ENCODE measurements at places on chromosomes 4 and X. TPM values are rescaled to one million over a fixed set of nuclear protein-coding genes. Genes with fewer than 3 reads are reported as not detected.

Gene CCDC160
- total RNA-seq: 0.12 TPM

Gene RNF212
- 3.4 TPM for total RNA-seq

Gene SERPINA7
- total RNA-seq: not detected

Gene VGLL1
- total RNA-seq: not detected

Gene MAPK10
- 0.50 TPM for total RNA-seq

Gene PRKG2
- total RNA-seq: 0.85 TPM

Gene SMIM43
- 0.49 TPM for total RNA-seq

Gene SYTL4
- total RNA-seq: 3.8 TPM

Gene HAUS3
- total RNA-seq: 6.6 TPM

Gene TEX13A
- not detected for total RNA-seq

Measured in A549 treated with GW870086 at 1 μM for 4 hours (cell line).